A549 treated with ZK216348 at 1 μM for 4 hours (cell line): ENCODE measurements at places on chromosomes 5 and 9. TPM values are rescaled to one million over a fixed set of nuclear protein-coding genes. Genes with fewer than 3 reads are reported as not detected.

Gene SLC22A4
- total RNA-seq: 2.9 to 5.7 TPM (median 4.5 TPM) in 5 replicates

Gene PSAT1
- total RNA-seq: 153 to 192 TPM (median 160 TPM) in 5 replicates

Gene GPSM1
- total RNA-seq: 6.8 to 16.6 TPM (median 12.6 TPM) in 5 replicates

Gene SLCO6A1
- not detected in 5 replicates for total RNA-seq

Gene PCDHGB5
- total RNA-seq: 1.9 to 2.5 TPM (median 2.1 TPM) in 5 replicates

Gene SPAAR
- total RNA-seq: 0.15 to 0.16 TPM in 2 of 5 replicates, not detected in the others

Gene HMMR
- 16.3 to 31.5 TPM (median 26.2 TPM) in 5 replicates for total RNA-seq

Gene PRKACG
- total RNA-seq: not detected in 5 replicates
